Activated B cell treated with CpG ODN at 0.5 μM for 24 hours (primary cell): ENCODE measurements at places on chromosomes 16 and 17. TPM values are rescaled to one million over a fixed set of nuclear protein-coding genes. Genes with fewer than 3 reads are reported as not detected.

- H3K27ac ChIP-seq, result peak overlapping the region; percentile 94
- DNase-seq, result peak; percentile 56
- H3K27me3 ChIP-seq, result no peaks in the 10 kb centered on the region
- peaks cover 44% of the 10 kb centered on the region for H3K36me3 ChIP-seq
- H3K4me1 ChIP-seq, result peaks cover 69% of the 10 kb centered on the region
Observed at GRCh38 chr16:29820730-29821642, 724 bp downstream of the MVP start.

- no peak for DNase-seq
- H3K4me1 ChIP-seq, result no peaks in the 10 kb centered on the region
- no peaks in the 10 kb centered on the region for H3K36me3 ChIP-seq
- no peak overlapping the region for H3K4me3 ChIP-seq
- H3K27me3 ChIP-seq, result peaks cover 7% of the 10 kb centered on the region
- H3K27ac ChIP-seq, result no peak overlapping the region
Observed at GRCh38 chr16:82917886-82918595, 291.3 kb downstream of the CDH13 start.

DNA sequence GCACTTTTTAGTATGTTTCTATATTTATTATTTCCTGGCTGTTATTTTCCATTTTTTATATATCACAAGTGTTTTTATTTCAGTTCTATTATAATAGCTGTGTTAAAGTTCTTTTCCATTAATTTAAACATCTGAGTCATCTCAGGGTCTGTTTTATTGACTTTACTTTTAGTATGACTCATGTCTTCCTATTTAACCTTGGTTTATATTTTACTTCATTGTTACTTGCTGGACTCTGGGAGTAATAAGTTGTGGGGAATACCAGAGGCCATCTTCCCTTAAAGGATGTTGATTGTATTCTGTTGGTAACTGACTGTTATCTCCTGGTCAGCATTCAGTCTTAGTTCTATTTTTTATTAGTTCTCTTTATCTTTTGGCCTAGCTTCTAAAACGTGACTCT, 1508.2 kb downstream of the CDH11 start:
- no peak overlapping the region for H3K27ac ChIP-seq
- H3K4me3 ChIP-seq, result no peak overlapping the region
- no peaks in the 10 kb centered on the region for H3K36me3 ChIP-seq
- H3K27me3 ChIP-seq, result no peaks in the 10 kb centered on the region
- DNase-seq, result no peak

GRCh38 chr17:4449736-4450135, 16.0 kb downstream of the SPNS3 start:
- peaks cover 2% of the 10 kb centered on the region for H3K4me1 ChIP-seq
- DNase-seq, result no peak
- H3K27ac ChIP-seq, result no peak overlapping the region
- no peaks in the 10 kb centered on the region for H3K27me3 ChIP-seq
- H3K36me3 ChIP-seq, result no peaks in the 10 kb centered on the region

- H3K27me3 ChIP-seq, result no peaks in the 10 kb centered on the region
- H3K36me3 ChIP-seq, result peaks cover 77% of the 10 kb centered on the region
- no peak for DNase-seq
- no peaks in the 10 kb centered on the region for H3K4me1 ChIP-seq
- no peak overlapping the region for H3K4me3 ChIP-seq
Observed at GRCh38 chr17:30790279-30790678, 34.2 kb downstream of the CRLF3 start.

DNA sequence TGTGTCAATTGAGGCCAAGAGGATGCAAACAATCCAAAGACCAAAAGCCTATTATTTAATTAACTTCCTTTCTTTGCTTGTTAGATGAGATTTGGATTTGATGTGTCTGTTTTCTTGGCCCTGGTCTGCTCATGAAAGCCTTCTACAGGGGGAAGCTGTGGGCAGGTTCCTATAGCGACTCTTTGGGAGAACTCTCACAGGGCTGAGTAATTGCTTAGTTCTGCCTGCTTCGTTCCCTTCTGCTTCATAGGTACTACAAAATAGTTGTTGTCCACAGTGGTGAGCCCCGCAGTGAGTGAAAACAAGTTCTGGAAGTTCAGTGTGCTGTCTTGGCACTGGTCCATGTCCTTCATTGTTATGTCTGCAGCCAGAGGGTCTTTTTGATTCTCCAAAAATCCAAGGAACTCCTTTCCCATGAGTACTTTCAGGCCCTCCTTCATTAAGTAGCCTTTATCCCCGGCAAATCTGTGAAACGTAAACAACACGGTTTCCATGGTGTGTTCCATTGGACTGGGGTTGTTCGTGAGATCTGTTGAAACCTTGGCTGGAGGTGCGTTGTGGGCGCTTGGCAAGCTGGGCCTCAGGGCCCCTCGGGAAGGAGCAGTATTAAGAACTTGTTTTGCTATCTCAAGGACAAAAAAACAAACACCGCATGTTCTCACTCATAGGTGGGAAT, 30.0 kb upstream of the ANKRD40CL start:
- DNase-seq, result no peak
- H3K4me3 ChIP-seq, result no peak overlapping the region
- H3K36me3 ChIP-seq, result no peaks in the 10 kb centered on the region
- H3K27me3 ChIP-seq, result no peaks in the 10 kb centered on the region
- no peaks in the 10 kb centered on the region for H3K4me1 ChIP-seq

DNA sequence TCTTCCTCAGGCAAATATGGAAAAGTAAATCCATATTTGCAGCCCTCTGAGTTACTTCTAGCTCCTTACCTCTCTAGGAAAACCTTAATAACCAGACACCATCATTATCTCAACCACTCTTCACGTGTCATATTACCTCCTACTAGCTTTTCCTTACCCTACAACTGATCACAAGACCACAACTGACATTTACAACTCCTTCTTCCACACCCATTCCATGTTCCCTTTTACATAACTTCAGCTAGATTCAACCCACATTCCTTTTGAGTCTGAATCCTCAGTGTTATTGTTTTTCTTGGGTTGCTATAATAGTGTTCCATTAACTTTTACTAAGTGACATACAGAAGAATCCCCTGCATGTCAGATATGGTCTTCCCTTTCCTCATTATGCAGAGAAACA, 4.7 kb upstream of the OR1E2 start:
- H3K4me1 ChIP-seq, result no peaks in the 10 kb centered on the region
- no peak overlapping the region for H3K4me3 ChIP-seq
- DNase-seq, result no peak
- H3K27ac ChIP-seq, result no peak overlapping the region
- peaks cover 14% of the 10 kb centered on the region for H3K27me3 ChIP-seq

DNA sequence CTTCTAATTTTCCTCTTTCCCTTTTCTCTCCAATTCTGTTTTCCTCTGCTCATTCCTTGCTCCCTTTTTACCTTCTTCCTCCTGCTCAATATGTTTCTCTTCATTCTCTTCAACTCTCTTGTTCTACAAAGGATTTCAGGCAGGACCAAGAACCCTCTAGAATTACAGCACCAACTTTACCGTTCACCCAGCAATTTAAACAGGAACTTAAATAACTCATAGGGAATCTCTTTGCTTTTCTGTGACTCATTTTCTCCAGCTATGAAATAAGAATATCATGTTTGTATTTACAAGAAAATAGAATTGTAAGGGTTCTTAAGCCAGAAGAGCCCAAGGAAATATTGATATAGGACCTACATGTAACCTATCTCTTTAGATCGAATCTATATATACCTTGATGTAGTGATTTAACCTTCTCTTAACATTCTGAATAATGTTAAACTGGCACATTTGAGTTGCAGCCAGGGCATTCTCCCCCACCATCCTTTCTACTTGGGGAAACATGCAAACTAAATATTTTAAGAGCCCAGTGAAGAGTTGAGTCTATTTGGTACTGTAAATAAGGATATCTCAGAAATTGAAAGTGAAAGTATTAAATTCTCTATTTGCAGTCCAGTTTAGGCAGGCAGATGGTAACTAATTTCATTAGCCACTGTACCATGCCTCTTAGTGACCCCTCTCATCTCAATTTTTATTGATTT, 137.0 kb downstream of the ANKFN1 start:
- DNase-seq, result no peak
- H3K36me3 ChIP-seq, result no peaks in the 10 kb centered on the region
- no peaks in the 10 kb centered on the region for H3K27me3 ChIP-seq

- H3K4me3 ChIP-seq, result no peak overlapping the region
- peaks cover 47% of the 10 kb centered on the region for H3K27me3 ChIP-seq
- no peak overlapping the region for H3K27ac ChIP-seq
- DNase-seq, result no peak
- no peaks in the 10 kb centered on the region for H3K36me3 ChIP-seq
- no peaks in the 10 kb centered on the region for H3K4me1 ChIP-seq
Observed at GRCh38 chr17:66946251-66946650, 18.3 kb upstream of the CACNG4 start.

GRCh38 chr17:50627782-50628601, 6.7 kb upstream of the ABCC3 start:
- H3K27ac ChIP-seq, result no peak overlapping the region
- H3K4me1 ChIP-seq, result peaks cover 4% of the 10 kb centered on the region
- no peaks in the 10 kb centered on the region for H3K36me3 ChIP-seq
- peaks cover 46% of the 10 kb centered on the region for H3K27me3 ChIP-seq

- H3K36me3 ChIP-seq, result no peaks in the 10 kb centered on the region
- no peak for DNase-seq
- H3K4me1 ChIP-seq, result no peaks in the 10 kb centered on the region
- H3K4me3 ChIP-seq, result no peak overlapping the region
- H3K27me3 ChIP-seq, result peaks cover 6% of the 10 kb centered on the region
Observed at GRCh38 chr17:13678841-13679240, 77.1 kb upstream of the HS3ST3A1 start.

GRCh38 chr17:72706396-72706981, 386.0 kb downstream of the SLC39A11 start:
- H3K4me1 ChIP-seq, result no peaks in the 10 kb centered on the region
- no peaks in the 10 kb centered on the region for H3K27me3 ChIP-seq
- H3K27ac ChIP-seq, result no peak overlapping the region
- H3K4me3 ChIP-seq, result no peak overlapping the region

DNA sequence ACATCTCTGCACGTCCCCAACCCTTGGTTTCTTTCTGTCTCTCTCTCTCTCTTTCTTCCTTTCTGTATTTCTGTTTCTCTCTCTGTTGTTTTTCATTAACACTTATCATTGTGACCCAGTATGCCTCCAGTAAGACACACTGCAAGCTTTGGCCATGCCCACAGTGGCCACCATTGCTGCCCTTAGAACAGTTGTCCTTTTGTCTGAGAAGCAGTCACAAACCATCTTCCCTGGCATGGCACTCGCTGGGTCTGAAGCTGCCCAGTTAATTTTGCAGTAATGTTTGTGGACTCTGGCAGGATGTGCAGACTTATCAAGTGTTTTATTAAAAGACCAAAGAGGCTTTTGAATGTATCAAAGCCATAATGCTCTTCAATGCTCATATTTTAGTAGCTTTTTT, 146.9 kb downstream of the MSI2 start:
- no peak overlapping the region for H3K27ac ChIP-seq
- peaks cover 18% of the 10 kb centered on the region for H3K4me1 ChIP-seq
- no peaks in the 10 kb centered on the region for H3K27me3 ChIP-seq
- no peak overlapping the region for H3K4me3 ChIP-seq

- peak overlapping the region; percentile 57 for H3K4me3 ChIP-seq
- H3K4me1 ChIP-seq, result peaks cover 82% of the 10 kb centered on the region
- no peak for DNase-seq
- peak overlapping the region; percentile 88 for H3K27ac ChIP-seq
Observed at GRCh38 chr17:75326226-75326848, 37.1 kb upstream of the SLC25A19 start.

GRCh38 chr16:65121870-65122723, at the start of gene CDH11:
Gene CDH11, minus strand, starts transcription at chr16:65122063. Its CDS starts 117,194 bp downstream, at chr16:65004869.
- no peak for DNase-seq
- no peak within 1 kb of the TSS for H3K27ac ChIP-seq
- H3K4me3 ChIP-seq, result no peak within 1 kb of the TSS

DNA sequence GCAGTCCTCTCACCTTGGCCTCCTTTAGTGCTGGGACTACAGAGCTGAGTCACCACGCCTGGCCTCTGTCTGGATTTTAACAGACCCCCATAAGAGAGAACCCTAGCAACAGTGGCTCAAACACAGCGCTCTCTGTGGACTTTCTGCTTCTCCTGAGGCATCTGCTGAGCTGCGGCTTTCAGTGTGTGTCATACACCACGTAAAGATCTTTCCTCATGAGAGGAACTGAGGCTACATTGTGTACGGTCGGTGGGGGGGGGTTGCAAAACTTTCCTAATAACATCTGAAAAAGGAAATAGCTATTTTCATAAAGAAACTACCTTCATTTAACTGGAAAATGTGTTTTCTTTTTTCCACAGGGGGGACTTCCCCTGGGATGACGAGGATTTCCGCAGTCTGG, 32.9 kb downstream of the DEF8 start:
- no peaks in the 10 kb centered on the region for H3K27me3 ChIP-seq
- no peak overlapping the region for H3K4me3 ChIP-seq
- no peak for DNase-seq
- peaks cover 78% of the 10 kb centered on the region for H3K36me3 ChIP-seq

The BICDL2 gene
- not detected in 2 replicates for total RNA-seq

The SLC6A2 gene
- total RNA-seq, result not detected in 2 replicates

The SDR42E2 gene
- total RNA-seq, result 0.18 and 0.22 TPM in 2 replicates

The CWC25 gene
- 35.6 and 38.3 TPM in 2 replicates for total RNA-seq

The CMTM2 gene
- not detected in 2 replicates for total RNA-seq

The NPIPB9 gene
- total RNA-seq, result 4.6 and 5.7 TPM in 2 replicates
